ENCODE measurements at places on chromosomes 11 and 22.

DNA sequence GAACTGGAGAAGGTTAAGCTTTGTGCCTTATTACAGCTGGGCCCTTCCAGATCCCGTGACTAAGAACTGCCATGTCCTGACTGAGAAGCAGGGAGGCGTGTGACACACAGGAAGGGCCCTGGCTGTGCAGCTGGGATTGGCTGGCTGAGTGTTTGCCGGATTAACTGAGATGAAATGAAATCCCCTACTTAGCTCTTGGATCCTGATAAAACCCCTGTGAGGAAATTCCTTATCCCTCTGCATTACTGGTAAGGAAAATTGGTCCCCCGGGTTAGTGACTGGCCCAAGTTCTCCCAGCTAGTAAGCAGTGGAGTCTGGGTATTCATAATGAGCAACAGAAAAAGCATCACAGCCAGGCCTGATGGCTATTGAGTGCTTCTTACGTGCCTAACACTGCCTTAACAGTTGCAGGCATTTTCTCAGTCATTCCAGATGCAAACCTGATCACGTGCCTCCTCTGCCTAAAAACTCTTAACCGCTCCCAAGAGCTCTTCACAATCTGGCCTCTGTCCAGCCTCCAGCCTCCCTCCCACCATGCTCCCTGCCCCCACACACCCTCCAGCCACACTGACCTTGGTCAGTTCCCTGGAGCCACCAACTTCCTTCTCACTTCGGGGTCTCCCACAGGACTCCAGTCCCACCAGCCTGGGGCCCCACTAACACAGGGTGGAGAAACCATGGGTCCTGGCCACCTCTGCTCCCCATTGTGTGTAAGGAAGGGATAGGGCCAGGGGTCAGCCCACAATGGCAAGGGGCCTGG lies 37.8 kb downstream of the ARRB1 start:
- no peak for DNase-seq

DNA sequence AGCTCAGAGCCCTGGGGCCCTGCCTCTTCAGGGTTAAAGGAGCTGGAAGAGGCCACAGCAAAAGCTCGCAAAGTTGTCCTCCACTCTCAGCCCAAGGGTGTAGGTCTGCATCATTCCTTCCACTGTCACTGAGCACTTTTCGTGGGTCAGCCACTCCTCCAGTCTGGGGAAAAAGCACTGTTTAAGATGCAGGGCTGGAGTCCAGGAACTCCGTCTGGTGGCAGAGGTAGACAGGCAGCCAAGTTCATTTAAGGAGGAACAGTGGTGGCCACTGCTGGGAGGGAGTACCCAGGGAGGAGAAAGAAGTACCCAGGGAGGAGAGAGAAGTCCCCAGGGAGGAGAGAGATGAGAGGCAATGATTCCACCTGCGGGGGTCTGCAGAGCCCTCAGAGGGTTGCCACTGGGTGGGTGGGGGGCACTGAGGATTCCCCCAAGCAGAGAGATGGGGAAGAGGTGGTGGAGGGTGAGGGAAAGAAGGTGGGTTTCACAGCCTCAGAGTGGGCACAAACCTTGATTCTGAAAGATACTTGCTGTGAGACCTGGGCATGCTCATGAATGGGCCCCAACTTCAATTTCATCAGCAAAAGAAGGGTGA lies 70.0 kb upstream of the B3GAT1 start:
- no peak for DNase-seq

- no peak for DNase-seq
Measured at GRCh38 chr11:114019046-114019445, 40.5 kb upstream of the ZBTB16 start.

DNA sequence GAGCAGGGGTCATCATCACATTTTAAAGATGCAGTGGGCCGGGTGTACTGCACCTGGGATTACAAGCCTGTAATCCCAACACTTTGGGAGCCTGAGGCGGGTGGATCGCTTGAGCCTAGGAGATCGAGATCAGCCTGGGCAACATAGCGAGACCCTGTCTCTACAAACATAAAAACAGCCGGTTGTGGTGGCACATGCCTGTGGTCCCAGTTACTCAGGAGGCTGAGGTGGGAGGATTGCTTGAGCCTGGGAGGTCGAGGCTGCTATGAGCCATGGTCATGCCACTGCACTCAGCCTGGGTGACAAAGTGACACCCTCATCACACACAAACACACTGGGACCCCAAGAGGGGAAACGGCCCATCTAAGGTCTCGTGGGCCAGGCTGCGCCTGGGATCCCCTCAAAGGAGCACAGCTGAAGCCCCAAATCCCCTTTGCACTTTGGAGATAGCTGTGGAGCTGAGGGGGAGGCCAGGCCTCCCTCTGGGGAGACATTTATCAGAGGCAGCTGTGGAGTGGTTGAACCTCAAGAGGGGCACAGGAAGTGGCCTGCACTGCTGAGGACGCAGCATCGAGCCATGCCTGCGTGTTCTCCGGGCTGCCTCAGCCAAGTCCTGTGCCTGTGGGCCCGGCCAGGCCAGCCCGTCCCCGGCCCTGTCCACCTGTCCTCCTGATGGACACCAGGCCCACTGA lies 27.5 kb downstream of the OSBPL5 start:
- DNase-seq, result no peak

DNA sequence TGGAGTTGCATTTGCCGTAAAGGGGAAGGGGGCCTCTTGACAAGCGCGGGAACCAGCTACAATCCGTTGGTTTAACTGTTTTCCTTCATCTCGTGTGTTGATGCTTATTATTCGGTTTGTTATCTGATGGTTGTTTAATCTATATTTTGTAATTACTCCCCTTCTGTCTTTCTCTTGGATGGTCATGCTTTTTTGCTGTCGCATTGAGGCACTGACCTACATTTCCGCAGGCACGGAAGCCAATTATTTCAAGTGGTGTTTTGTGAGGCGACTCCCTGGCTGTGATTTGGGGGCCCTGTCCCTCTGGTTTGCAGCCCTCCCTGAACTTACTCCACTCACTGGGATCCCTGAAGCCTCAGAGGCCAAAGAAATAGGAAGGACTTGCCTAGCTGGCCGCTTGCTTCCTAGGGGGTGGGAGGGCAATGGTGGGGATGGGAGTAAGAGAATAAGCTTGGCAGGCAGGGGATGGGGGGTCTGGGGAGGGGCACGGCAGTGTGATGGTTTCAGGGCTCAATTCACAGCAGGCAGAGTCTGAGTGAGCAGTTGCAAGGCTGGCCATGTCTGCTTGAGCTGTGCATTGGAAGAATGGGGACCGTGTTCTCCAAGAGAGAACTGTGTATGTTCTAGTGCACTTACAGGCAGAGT lies 165.8 kb upstream of the B3GAT1 start:
- no peak for DNase-seq

DNA sequence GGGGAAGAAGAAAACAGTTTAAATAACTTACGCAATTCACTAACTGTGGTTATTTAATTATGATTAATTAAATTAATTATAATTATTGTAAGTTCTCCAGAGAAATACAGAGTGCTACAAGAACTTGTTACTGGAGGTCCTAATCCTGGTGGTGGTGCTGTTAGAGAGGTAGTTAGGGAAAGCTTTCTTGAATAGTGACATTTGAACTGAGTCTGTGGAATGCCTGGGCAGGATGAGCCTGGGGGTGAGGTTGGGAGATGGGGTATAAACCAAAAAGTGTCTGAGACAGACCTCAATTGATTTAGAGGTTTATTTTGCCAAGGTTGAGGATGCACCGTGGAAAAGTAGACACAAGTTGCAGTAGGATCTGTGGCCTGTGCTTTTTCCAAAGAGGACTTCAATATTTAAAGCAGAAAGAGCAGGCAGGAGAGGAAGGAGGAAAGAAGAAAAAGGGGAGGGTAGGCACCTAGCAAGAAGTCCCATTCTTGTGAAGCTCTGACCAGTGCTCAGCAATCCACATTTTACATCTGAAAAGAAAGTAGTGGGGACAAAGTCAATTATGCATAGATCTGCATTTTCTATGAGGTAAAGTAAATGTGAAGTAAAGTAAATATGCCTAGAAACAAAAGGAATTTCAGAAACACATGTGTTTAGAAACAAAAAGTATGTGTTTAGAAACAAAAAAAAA lies 4.4 kb upstream of the ZNF202 start:
- no peak for DNase-seq

GRCh38 chr11:16902781-16903378 lies 111.3 kb downstream of the PLEKHA7 start:
- DNase-seq, result no peak

GRCh38 chr11:8354622-8355415 lies 91.1 kb upstream of the LMO1 start:
- no peak for DNase-seq

- DNase-seq, result no peak
Measured at GRCh38 chr11:115389790-115390189, 114.4 kb downstream of the CADM1 start.

DNA sequence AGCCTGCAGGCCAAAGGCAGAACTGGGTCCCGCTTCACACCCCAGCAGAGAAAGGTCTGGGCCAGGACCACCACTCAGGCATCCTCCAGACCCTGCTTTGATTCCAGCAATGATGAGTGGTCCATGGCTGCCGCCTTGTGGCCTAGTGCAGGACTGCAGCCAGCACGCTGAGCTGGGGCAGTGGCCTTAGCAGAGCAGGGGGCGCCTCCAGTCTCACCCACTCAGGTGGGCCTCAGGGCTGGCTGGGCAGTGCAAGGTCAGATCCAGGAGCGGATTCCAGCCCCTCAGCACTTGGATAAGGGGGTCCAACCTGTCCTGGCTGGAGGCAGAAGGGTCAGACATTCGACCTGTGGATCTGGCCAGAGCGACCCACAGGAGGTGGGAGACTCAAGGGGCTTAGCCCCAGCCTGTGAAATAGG lies 9.6 kb upstream of the PDE2A start:
- DNase-seq, result peak; percentile 54

- no peak for DNase-seq
Measured at GRCh38 chr22:42622061-42622710, 7.5 kb upstream of the POLDIP3 start.

- DNase-seq, result peak; percentile 32
Measured at GRCh38 chr22:18091916-18092526, 14.2 kb downstream of the PEX26 start.

DNA sequence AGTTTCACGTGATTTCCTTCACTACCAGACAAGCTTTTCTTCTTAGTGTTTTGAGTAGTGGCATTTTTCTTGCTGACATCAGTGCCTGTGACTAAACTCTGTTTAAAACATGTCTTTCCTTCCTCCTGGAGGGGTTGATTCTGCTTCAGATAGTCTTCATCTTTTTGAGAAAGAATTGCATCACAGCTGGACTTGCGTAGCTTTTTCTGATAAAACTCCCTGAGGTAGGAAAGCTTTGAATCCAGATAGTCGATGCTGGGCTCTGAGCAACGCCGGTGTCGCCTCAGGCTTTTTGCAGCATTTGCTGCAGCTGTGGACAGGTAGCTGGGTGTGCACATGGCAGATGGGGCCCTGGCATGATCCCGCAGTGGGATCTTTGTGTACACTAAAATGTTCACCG lies 131.7 kb downstream of the ARHGAP20 start:
- DNase-seq, result no peak

- DNase-seq, result no peak
Measured at GRCh38 chr11:132125988-132126871, 755.8 kb downstream of the NTM start.

DNA sequence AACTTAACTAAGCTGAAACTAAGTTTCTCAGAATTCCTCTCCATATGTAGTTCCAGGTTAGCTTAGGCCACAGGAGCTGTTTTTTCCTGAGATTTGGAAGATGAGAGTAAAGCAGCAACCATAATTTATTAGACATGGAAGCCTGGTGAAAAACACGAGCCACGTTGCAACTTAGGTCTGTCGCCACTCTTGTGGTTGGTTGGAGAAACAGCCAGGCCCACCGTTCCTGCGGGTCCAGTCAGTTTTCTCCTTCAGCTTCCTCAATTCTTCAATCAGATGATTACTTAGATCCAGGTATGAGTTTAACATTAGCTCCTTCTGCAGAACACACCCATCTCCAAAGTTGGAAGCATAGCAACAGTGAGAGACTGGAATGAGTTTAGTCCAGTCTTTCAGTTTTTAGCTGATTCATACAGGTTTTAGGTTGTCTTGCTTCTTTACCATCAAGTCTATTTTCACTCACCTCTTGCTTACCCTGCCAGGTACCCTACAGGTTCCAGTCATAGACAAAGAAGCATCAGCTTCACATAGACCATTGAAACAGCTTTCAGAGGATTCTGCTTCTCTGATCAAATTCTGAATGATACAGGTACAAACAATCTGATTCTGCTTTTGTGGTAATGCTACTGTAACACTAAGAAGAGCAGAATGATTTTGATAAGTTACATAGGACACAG lies 18.6 kb downstream of the CASP12 start:
- no peak for DNase-seq

DNA sequence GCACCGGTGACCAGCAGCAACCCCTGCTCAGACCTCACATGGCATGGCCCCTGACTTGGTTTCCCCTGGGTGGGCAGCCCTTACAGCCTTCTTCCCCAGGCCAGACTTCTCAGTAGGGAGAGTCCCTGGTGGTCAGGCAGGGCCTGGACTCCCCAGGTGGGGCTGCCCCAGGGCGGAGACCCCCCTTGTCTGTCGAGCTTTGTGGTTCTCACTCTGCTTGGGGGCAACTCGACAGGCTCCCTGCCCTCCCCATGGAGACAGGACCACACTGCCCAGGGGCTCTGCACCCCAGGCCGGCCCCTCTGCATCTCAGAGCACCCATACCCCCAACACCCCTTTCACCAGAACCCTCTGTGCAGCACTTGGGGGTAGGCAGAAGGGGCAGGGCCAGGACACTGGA lies 87.7 kb downstream of the MORC2 start:
- no peak for DNase-seq

GRCh38 chr11:22337596-22338485 lies at the start of gene SLC17A6:
Gene SLC17A6 (plus strand): TSS chr11:22338381. CDS start chr11:22338534, 153 bp downstream.
- no peak for DNase-seq

DNA sequence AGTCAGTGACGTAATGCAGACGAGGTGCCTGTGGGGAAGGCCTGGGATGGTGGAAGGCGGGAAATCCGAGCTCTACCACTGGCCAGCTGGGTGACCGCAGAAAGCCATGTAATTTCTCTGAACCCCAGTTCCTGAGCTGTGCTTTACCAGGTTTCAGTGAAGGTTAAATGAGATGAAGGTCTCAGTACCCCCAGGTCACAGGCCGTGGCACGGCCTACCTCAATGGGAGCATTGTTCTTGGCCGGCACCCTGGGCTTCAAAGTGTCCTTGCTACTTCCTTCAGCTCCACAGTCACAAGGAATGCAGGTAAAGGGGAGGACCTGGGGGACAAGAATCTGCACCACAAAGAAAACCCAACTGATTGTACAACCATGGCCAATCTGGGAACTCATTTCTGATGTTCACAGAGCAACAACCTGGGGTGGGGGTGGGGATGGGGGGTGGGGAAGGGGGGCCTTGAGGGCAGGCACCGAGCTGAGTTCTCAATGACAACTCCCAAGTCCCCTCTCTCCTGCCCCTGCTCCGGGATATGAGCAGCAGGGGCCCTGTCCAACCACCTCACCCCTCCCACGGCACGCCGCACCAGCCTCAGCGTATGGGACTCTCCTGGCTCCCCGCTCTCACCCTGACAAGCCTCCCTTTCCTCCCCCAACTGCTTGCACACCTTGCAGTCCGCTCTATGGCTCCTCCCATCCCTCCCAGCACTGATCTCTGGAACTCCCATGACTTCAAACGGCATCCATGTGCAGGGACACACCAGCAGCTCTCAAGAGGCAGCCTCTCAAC lies 59.1 kb upstream of the ARFGAP3 start:
- no peak for DNase-seq

- DNase-seq, result no peak
Measured at GRCh38 chr22:36257948-36258670, 5.2 kb downstream of the APOL1 start.

- DNase-seq, result no peak
Measured at GRCh38 chr11:98455500-98456307, 565.0 kb upstream of the CNTN5 start.

- no peak for DNase-seq
Measured at GRCh38 chr22:36193577-36193976, 8.0 kb downstream of the APOL4 start.
